ENCODE measurements at places on chromosomes 6 and 20.
A peak's percentile ranks its signal among the peaks of the same experiment; 100 is the strongest.

DNA sequence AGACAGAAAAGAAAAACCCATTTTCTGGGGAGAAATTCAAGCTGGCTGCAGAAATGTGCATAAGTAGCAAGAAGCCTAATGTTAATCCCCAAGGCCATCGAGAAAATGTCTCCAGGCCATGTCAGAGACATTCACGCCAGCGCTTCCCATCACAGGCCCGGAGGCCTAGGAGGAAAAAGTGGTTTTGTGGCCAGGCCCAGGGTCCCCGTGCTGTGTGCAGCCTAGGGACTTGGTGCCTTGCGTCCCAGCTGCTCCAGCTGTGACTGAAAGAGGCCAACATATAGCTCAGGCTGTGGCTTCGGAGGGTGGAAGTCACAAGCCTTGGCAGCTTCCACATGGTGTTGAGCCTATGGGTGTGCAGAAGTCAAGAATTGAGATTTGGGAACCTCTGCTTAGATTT lies 10.9 kb downstream of the IFNGR1 start:
- no peak for DNase-seq

- no peak for DNase-seq
These were observed 77.4 kb downstream of the TTLL2 start for GRCh38 chr6:167402195-167402686.

DNA sequence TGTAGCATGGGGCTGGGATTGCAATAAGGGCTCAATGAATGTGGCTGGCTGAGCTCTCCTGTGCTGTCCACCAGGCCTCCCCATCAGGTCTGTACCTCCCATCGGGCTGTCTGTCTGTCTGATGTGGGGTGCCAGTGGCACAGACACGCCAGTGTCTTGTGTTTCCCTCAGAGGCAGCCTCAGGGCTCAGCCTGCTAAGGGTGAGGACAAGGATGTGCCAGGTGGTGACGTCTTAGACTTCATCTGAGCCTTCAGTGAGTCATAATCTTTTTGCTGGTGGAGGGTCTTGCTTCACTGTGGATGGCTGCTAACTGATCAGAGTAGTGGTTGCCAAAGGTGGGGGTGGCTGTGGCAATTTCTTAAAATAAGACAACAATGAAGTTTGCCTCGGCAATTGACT lies 194.7 kb downstream of the NRN1 start:
- DNase-seq = no peak

- peak; percentile 88 for DNase-seq
These were observed 81.2 kb downstream of the UNC5CL start for GRCh38 chr6:40957616-40958492.

- no peak for DNase-seq
These were observed 102.4 kb downstream of the ARID1B start for GRCh38 chr6:156879591-156879990.

- DNase-seq = no peak
These were observed 171.7 kb downstream of the PREX1 start for GRCh38 chr20:48656137-48656536.

DNA sequence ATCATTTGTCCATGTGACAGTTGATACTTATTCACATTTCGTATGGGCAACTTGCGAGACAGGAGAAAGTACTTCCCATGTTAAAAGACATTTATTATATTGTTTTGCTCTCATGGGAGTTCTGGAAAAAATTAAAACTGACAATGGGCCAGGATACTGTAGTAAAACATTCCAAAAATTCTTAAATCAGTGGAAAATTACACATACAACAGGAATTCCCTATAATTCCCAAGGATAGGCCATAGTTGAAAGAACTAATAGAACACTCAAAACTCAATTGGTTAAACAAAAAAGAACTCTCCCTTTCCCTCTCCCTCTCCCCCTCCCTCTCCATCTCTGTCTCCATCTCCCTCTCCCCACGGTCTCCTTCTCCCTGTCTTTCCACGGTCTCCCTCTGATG lies 19.4 kb upstream of the EIF2S2 start:
- no peak for DNase-seq

- DNase-seq = peak; percentile 61
These were observed at the start of gene RAET1G for GRCh38 chr6:149922642-149923326. RAET1G (minus strand) TSS chr6:149923121; CDS start chr6:149923010, 111 bp downstream.

DNA sequence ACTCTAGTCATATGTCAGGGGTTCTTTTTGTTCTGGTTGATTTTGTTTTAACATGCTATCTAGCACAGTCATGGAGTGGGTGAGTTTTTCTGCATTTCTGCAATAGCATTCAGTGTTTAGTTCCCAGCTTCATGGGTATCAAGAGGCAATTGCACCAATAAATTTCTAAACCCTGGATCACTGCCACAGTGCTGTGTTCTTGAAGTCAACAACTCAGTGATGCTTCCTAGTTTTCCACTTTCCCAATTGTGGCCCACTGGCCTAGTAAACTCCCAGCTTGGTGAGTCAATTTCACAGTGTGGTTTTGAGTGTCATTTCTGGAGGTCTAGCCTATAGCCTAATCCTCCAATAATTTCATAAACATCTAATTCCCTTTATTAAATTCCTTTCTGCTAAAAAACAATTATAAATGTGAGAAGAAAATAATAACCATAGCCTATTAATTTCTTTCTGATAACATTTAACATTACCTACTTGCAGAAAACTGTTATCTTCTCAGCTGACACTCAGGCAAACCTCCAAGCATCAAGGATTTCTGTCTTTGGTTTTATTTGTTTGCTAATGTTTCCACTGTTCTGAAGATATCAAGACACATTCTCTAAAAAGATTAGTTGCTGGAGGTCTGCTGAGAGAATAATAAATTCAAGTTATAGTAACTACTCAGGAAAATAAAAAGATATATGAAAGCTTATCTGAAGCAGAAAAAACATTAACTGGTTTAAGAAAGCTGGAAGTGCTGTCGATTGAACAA lies 89.9 kb downstream of the PDE7B start:
- DNase-seq = no peak

GRCh38 chr6:81384921-81385320 lies 367.6 kb downstream of the TENT5A start:
- peak; percentile 43 for DNase-seq

GRCh38 chr6:20837189-20837588 lies 302.9 kb downstream of the CDKAL1 start:
- DNase-seq = no peak

DNA sequence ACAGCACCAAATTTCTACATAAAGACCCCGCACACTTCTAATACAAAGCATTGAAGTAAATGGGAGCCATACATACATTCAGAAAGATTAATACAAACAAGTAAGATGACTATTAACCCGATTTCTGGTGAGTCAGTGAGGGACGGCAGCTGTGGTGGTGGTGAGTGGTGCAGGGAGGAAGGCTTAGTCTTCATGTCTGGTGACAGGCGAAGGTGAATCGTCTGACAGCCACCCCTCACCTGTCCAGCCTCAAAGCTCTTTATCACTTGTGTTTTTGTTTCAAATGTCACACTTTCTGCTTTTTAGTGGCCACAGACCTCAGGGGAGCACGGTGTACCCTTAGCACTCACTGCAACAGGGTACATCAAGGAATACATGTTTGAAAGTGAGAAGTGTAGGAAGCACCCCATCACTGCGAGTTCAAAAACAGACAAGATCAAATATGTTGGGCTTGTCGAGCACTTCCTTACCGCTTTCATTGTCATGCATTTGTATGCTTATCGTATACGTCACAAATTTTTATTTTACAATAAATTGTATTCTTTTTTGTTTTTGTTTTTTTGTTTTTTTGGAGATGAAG lies 63.5 kb downstream of the IRF4 start:
- DNase-seq = no peak

DNA sequence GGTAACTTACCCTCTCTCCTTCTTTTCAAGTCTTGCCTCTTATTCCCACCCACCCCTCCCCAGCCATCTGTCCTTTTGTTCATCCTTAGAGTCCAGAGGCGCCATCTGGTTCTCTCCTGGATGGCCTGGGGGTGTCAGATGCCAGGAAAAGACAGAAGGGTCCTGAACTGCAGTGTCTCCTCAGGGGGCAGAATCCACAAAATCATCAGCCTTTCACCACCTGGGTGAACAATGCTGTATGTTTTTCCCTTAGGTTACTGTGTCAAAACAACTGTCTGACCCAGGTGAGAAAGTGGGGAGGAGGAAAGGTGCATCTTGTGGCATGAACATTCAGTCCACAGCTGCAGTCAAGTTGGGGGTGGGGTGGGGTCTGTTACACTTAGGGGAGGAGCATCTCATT lies 47.9 kb upstream of the FYN start:
- DNase-seq = no peak

DNA sequence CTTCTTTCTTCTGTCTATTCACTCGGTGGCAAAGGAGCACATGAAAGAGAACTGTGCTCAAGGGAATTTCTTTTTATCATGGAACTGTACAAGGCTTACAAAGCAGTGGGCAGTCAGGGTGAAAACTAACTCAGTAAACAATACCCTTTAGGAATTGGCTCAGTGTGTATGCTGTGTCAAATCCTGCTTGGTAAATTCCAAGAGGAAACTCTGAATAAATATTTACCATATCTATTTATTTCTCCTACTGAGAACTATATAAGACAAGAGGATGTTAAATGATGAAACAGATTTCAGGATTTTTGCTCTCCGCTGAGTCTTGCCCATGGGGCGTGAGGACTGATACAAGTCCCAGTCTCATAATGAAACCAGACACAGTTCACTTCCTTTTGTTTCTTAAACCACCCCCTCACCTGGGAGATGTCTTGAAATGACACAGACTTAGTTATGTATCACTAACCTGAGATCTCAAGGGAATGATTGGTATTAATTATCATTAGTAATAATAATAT lies 188.8 kb downstream of the BACH2 start:
- DNase-seq = no peak

- no peak for DNase-seq
These were observed 646.5 kb upstream of the EPHA7 start for GRCh38 chr6:94065707-94066337.

- no peak for DNase-seq
These were observed 3.1 kb downstream of the CTSZ start for GRCh38 chr20:59003836-59004492.

- no peak for DNase-seq
These were observed 22.7 kb downstream of the HLA-DRB1 start for GRCh38 chr6:32566957-32567356.

DNA sequence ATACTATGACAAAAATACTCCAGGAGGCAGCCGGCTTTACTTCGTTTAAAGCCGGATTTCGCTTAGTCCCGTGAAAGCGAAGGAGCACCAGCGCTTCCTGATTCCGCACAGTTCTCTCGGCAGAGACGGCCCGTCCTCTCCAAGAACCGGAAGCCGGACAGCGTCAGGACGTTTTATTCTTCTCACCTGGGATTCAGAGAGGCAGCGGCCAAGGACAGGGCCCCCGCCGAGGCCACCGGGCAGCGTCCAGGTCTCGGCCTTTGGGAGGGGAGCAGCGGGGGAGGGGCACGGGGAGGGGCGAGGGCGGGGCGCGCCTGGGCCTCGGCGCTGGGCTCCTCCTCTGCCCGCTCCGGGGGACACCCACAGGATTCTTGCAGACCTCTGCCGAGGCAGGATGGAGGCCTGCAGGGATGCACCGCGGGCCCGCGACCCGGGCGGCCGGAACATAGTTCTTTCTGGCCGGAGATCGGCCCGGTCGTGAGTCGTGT lies 2.8 kb upstream of the DIDO1 start:
- DNase-seq = no peak

GRCh38 chr6:31352683-31353383 lies 4.1 kb downstream of the HLA-B start:
- no peak for DNase-seq

GRCh38 chr6:42988486-42989020 lies 4.2 kb downstream of the PPP2R5D start:
- DNase-seq = no peak

- no peak for DNase-seq
These were observed 69.3 kb upstream of the BLCAP start for GRCh38 chr20:37596890-37597536.

- no peak for DNase-seq
These were observed 70.2 kb downstream of the BMP2 start for GRCh38 chr20:6837730-6838129.

DNA sequence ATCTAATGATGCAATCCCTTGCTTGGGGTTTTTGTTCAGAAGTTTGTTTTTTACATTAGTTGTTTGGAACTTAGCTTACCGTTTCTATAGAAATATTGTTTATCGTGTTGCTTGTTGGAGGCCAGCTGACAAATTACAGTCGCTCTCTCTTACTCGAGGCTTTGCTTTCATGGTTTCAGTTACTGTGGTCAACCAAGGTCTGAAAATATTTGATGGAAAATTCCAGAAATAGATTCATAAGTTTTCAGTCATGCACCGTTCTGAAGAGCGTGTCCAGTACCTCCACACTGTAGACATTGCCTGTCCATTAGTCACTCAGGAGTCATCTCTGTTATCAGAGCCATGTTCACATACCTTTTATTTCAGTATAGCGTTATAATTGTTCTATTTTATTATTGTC lies 47.9 kb downstream of the DEK start:
- DNase-seq = peak; percentile 29

DNA sequence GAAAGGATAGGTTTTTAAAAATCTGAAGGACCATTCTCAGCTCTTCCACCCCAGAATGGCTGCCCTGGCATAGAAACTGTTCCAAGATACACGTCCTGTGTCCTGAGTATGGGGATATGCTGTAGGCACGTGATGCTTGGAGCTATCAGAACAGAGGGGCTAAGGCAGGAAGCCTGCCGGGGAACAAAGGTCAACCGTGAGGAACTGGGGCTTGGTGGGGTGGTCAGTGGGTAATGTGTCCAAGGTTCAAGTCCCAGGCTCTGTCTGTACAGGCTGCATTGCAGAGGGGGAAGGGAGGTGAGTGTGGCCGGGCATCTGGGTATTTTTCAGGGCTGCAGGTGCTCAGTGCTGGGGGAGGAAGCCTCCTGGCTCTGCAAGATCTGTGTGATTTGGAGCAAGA lies 479.6 kb upstream of the CHD6 start:
- DNase-seq = no peak

DNA sequence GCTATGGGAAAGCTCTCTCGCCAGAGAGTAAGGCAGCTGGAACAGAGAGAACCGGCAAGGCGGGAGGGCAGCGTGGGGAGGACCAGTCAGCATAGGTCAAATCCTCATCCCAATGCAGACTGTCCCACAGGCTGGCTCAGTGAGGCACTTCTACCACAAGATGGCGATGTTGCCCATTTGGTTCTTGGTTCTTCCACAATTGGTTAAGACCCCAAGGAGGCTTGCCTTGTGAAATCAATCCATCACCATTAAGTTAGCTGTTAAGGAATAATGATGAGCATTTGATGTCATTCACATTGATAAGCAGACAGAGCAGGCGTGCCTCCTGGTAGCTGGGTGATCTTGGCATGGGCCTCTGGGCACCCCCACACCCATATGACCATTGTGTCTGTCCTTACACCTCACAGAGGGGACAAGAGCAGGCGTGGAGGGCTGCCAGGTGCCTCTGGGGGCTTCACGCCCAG lies 2.4 kb downstream of the CSTL1 start:
- DNase-seq = no peak

- DNase-seq = no peak
These were observed 101.3 kb downstream of the MTHFD1L start for GRCh38 chr6:150966786-150967185.

- no peak for DNase-seq
These were observed 417 bp downstream of the NFATC2 start for GRCh38 chr20:51542033-51542570.

DNA sequence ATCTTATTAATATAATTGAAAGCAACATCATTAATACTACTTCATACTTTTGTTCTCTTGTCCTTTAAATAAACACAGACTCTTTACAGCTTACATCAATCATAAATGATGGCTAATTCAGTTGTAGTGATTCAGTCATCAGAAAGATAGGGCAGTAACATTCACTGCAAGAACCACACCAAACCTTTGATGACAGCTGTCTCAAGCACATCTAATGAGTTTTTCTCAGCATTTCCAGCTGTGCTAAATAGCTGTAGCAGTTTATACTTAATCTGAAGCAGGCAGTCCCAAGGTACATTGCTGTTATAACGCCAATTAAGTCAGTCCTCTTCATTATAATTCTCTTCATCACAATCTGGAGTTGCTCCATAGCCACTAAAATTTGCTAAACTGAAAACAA lies 45.7 kb downstream of the PREP start:
- no peak for DNase-seq

Measured in GM04503 (cell line).